Activated naive CD8-positive, alpha-beta T cell treated with anti-CD3 and anti-CD28 coated beads, Interleukin-2, amount 10 ng/mL, durations not matched to agents 7 days and 5 days (primary cell): ENCODE measurements at places on chromosomes 13 and 19.

GRCh38 chr13:28496188-28496564, 1.2 kb upstream of the FLT1 start:
- no peak for DNase-seq

- DNase-seq: no peak
These were observed 10.5 kb downstream of the WIZ start for GRCh38 chr19:15439078-15439799.

GRCh38 chr19:41887711-41888382, 4.9 kb downstream of the ARHGEF1 start:
- DNase-seq: peak; percentile 84

DNA sequence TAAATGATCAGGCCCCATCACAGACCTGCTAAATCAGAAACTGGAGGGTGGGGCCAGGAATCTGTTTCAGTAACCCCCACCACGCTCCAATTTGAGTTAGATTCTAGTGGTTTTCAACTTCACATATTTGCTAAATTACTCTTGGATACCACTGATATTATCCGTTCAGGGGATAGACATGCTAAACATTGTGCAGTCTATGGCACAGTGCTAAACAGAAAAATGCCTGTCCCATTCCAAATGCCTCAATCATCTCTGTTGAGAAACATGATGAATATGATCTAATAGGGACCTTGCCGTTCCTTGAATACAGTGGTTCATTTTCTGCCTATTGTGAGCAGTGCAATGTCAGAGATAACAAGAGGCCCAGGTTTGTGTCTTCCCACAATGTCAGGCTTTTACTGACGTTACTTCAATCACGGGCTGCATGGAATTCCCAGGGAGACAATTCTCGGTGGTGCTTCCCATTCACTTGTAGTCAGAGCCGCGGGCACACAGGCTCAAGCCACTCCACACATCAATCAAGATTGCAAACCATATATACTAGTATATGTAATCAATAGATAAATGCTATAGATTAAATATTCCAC, 52.7 kb downstream of the MYO16 start:
- DNase-seq: no peak

DNA sequence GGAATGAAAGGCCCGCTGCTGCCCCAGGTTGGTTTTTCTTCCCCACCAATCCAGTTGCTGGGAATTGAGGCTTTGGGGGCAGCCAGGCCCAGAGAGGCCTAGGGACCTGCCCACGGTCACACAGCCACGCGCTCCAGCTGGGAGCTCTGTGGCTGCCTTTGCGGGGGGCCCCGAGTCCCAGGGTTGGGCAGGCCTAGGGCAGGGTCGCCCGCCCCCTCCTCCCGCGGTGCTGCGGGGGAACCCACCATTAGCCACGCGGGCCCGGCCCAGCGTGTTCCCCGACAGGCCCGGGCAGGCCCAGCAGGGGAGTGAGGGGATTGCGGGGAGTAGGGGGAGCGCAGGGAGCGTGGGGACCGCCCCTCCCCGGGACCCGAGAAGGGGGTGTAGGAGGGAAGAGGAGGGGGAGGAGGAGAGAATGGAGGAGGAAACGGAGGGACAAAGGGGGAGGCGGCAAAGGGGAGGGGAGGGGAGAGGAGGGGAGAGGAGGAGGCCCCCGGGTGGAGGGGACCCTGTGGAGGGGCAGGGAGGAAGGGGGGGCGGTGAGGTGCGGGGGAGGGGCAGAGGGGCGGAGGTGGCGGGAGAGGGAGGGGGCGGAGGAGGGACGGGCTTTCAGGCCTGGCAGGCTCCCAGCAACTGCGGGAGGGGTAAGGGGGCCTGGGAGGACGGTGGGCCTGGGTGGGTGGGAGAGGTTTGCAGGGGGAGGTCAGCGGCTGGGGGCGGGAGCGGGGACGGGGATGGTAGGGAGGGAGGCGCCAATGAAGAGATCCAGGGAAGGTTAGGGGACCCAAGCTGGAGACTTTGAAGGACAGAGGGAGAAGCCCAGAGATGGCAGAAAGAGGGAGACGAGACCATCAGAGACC, 12.9 kb upstream of the TLE2 start:
- no peak for DNase-seq

DNA sequence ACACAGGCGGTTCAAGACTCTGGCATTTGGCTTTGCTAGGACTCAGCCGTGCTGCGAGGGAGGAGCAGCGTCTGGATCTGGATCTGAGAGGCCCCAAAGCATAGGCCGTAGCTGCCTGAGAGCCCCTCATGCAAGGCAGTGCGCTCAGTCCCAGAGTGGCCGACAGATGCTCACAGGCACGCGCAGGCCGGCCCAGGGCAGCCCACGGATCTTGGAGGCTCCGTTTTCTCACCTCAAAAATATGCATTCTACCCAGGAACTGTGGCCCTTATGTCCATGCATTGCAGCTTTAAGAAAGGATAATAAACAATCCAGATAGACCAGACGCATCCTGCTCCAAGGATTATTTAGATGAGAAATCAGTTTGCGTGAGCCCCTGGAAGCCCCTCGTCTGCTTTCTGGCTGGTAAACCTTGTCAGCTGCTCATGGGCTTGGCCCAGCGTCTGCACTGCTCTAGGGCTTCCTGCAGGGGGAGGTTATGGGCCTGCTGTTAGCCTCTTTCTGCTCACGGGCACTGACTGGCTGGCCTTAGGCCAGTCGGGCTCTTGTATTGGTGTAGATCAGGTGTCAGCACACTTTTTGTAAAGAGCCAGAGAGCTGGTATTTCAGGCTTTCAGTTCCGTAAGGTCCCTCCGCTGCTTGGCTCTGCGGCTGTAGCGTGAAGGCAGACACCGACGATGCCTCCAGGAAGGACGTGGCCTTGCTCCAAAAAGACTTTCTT, 24.2 kb downstream of the TEX29 start:
- DNase-seq: no peak

DNA sequence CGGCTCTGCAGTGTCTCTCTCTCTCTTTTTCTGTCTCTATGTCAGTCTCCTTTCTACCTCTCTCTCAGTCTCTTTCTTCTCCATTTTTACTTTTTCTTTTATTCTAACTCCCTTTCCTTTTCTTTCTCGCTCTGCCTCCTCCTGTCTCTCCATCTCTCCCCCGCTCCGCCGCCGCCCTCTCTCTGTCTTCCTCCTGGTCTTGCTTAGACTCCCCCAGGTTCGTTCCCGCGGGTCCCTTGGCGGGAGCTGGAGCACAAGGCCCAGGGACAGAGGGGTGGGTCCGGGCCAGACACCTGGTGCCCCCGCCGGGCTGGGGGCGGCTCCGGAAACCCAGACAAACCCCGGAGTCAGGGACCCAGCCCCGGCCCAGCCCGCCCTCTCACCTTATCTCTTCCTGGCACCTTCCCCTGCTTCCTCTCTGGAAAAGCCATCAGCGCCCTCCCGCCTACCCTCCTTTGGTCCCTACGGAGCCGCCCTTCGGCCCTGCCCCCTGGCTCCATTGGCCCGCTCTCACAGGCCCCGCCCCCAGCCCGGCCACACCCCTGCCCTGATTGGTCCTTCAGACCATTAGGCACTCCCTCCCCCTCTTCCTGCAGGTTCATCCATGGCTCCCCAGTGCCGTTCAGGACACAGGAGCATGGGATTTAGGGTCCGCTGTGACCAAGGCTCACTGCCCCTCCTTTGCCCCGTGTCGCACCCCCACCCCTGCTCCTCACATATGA, 15.4 kb upstream of the NOP53 start:
- DNase-seq: peak; percentile 73

- DNase-seq: no peak
These were observed 18.0 kb downstream of the SLC5A5 start for GRCh38 chr19:17889609-17890214.

DNA sequence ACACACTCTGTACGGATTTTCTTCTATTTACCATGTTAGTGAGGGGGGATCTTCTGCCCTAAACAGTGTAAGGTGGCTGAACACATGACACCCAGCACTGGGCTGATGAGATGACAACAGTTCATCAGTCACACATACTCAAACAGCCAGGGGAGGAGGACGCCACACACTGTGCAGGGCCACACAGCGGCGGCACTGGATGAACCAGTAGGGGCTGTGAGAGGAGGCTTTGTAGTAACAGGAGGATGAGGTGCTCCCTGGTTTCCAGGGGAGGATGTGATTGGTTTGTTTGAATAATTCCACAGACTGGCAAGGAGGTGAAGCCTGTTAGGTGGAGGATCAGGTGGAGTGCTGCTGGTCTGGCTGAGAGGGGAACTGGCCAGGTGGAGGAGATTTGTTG, 16.3 kb upstream of the GTF3A start:
- DNase-seq: no peak

- no peak for DNase-seq
These were observed 108.9 kb downstream of the SLITRK6 start for GRCh38 chr13:85690368-85690767.

DNA sequence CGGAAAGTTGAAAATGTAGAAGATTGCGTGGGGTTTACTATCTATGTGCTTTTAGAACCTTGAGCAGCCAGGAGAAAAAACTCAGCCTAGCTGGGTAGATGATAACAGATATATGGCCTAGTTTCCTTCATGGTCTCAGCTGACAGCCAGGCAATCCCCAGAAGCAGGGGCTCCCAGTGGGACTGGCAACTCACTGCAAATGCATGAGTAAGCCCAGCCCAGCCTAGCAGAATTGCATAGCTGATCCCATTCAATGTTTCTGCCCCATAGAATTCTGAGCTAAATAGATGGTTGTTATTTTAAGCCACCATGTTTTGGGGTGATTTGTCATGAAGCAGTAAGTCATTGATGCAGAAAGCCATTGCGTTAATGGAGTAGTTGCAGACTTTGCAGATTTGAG, 108.5 kb downstream of the ERCC5 start:
- no peak for DNase-seq

- no peak for DNase-seq
These were observed 104.8 kb upstream of the MIR17HG start for GRCh38 chr13:91242652-91243051.

DNA sequence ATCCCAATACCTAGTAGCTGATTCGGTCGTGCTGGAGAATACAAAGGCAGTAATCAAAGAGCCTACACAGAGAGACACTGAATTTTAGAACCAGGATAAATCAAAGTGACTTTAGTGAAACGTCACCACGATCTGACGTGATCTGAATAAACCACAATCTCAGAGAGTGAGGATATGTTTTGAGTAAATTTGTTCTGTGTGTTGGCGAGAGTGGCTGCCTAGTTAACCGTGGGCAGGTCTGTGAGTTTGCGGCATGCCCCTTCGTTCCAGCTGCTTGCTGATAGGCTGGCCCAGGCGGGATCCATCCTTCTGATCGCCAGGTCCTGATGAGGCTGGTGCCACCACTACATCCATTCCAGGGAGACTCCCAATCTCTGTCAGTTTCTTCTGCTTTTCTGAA, 40.4 kb downstream of the LRCH1 start:
- DNase-seq: peak; percentile 45

- peak; percentile 22 for DNase-seq
These were observed 2.1 kb upstream of the PCDH17 start for GRCh38 chr13:57629391-57629804.

DNA sequence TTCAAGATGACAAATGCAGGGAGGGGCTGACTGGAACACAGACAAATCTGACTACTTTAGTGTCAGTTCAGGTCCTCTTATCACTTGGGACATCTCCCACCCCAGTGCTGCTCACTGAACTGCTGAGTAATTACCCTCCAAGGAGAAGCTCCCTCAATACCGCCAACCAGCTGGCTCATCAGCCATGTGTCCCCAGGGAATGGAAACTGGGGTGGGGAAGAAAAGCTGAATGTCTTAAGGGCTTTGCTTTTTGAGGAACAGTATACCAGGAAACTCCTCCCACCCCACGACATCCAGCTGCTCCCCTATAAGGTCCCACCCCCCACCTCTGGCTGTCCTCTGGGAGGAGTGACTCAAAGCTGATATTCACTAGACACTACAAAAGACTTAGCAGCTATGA, 2.0 kb downstream of the ZNF823 start:
- DNase-seq: no peak

DNA sequence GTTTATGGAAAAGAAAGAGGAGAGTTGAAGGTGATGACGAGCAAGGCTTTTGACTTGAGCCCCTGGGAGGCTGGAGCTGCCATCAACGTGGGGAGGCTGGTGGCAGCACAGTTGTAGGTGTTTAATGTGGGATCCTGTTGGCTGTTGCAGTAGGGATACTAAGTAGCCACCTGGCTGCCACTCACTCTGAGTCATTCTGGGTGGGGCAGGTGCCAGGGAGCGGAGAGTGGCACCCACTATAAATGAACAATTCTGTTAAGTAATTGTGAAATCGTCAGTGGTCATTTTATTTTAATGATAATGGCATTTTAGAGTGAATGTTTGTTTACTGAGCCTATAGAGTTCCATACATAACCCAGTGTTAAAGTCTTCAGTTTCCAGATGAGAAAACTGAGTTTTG, 9.8 kb downstream of the ZNF317 start:
- no peak for DNase-seq

DNA sequence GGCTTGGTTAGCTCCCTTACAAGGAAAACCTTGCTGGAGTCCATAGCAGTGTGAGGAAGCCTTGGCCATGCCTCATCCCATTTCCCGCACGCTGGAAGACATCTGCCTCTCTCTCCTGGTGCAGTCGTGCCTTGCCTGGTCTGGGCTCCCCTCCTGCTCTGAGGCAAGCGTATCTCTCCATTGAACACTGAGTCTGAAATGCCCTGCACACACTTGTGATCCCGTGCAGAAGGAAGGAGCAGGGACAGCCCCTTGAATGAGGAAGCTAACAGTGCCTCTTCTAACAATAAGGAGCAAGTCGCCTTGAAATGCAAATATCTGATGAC, 407 bp upstream of the ZNF440 start:
- DNase-seq: no peak
